ENCODE measurements at places on chromosomes 3 and 15.
A peak's percentile ranks its signal among the peaks of the same experiment; 100 is the strongest.

GRCh38 chr3:160084998-160085397 lies 96.4 kb downstream of the IL12A start:
- no peak for DNase-seq

DNA sequence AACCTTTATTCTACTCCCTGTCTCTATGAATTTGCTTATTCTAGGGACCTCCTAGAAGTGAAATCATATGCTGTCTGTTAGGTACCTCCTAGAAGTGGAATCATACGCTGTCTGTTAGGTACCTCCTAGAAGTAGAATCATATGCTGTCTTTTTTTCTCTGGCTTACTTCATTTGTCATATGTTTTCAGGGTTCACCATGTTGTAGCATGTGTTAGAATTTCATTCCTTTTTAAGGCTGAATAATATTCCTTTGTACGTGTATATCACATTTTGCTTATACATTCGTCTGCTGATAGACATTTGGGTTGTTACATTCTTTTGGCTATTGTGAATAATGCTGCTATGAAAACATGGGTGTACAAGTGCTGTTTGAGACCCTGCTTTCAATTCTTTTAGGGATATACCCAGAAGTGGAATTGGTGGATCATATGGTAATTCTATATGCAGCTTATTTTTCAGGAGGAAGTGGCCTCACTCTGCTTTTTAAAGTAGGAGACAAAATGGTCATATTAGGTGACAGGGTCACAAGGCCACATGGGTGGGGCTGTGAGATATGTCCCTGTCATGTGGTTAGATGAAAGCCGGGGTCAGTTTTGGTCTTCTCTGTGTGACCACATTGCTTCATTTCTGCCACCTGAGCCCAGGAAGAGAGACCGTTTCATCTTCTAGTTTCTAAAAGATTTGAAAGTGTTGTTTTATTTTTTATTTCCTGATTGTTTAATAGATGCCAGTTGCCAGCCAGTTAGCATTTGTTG lies 76.7 kb downstream of the FLNB start:
- no peak for DNase-seq

DNA sequence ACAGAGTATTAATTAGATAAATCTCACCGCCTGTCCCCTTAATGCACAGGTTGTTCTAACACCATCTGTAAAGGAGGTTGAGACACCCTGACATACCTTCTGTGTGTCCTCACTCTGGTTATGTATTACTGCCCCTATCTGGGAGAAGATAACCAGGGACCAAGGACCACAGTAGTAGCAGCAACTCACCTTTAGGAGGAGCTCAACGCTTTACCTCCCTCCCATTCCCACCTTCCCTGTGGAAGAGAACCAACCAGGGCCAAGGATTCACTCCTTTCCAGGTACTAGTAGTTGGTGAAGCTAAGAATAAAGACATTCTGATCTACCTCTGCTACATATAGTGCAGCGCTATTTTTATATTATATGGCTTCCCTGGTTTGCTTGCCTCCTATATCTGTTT lies 232.6 kb downstream of the MEX3B start:
- DNase-seq = no peak

GRCh38 chr15:77064539-77065308 lies 6.2 kb downstream of the TSPAN3 start:
- peak; percentile 88 for DNase-seq

- no peak for DNase-seq
These were observed 1016.0 kb upstream of the SEMA6D start for GRCh38 chr15:46701346-46701745.

- DNase-seq = peak; percentile 97
These were observed 160.2 kb upstream of the TBL1XR1 start for GRCh38 chr3:177357352-177358090.

- DNase-seq = no peak
These were observed 30.2 kb downstream of the ZXDC start for GRCh38 chr3:126445506-126445905.

DNA sequence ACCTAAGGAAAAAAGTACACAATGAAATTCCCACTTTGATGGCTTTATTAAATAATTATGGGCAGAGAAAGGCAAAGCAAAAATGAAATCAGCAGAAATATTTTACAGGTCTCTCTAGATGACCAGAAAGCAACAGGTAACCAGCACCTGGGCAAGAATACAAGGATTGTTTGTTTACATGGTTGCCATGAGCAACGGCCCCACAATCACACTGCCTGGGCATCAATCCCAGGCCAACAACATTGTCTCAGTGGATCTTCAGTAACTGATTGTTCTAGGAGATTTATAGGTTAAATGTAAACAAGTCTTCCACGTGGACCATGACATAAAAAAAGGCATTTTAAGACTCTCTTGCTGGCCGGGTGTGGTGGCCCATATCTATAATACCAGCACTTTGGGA lies 82.6 kb downstream of the PDZRN3 start:
- no peak for DNase-seq

- no peak for DNase-seq
These were observed 183.8 kb downstream of the NEK10 start for GRCh38 chr3:27185231-27185989.

GRCh38 chr3:170358042-170359010 lies 811 bp downstream of the SKIL start:
- DNase-seq = peak; percentile 18

- DNase-seq = no peak
These were observed 20.2 kb upstream of the ERICH6 start for GRCh38 chr3:150723946-150724345.

GRCh38 chr3:81406318-81406717 lies 355.1 kb downstream of the GBE1 start:
- DNase-seq = no peak

- DNase-seq = peak; percentile 69
These were observed 257.1 kb upstream of the TRIM42 start for GRCh38 chr3:140420621-140421357.

GRCh38 chr3:134918441-134918840 lies 123.4 kb downstream of the EPHB1 start:
- no peak for DNase-seq

GRCh38 chr3:126113733-126114442 lies 30.0 kb upstream of the SLC41A3 start:
- DNase-seq = no peak

- peak; percentile 31 for DNase-seq
These were observed 59.1 kb downstream of the SMAD6 start for GRCh38 chr15:66760968-66761725.

DNA sequence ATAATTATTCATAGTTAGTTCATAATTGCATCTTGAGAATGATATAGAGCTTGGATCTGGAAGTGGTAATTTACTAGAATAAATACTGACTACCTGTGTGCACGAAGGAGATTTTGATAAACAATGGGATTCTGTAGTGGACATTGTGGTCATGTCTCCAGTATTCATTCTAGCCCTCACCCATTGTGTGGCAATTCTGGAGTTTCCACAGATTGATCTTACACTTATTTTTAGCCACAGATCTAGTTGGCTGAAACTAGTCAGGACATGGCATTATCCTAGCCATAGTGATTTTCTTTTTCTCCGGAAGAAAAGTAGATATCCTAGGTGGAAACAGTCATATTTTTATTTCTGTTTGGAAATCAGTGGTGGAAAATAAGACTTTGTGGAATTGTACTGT lies 833.1 kb downstream of the NAALADL2 start:
- no peak for DNase-seq

DNA sequence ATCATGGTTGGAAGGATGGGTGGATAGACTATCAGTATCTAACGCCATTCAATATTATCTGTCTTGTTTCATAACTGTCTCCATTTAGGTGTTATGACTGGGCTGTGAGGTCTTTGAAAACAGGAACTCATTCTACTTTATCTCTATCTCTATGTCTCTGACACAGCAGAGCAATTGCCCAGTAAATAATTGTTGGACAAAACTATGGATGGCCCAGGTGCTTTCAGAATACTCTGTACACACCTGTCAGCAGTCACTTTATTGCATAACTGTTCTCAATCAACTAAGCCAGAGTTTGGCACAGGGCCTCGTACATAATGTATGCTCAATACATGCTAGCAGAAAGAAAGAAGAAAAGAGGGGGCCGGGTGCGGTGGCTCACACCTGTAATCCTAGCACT lies 210.3 kb downstream of the OPA1 start:
- DNase-seq = no peak

DNA sequence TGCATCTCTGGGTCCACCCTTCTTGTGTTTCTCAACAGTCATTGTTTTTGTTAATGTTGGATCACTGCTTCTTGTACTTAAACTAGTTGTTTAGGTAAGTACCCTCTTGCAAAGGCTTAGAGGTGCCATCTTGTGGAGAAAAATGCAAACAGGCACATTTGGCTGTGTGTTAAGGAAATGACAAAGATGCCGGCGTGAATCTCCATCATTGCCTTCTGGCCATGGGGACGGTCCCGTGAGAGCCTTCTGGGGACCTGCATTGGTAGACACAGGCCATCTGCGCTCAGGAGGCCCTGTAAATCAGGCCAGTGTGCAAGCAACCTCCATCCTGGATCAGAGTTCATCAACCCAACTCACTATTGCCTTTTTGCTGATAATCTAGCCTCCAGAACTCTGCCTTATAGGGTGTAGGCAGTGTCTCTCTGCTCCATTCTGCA lies 158.6 kb upstream of the NR2E3 start:
- DNase-seq = peak; percentile 81

DNA sequence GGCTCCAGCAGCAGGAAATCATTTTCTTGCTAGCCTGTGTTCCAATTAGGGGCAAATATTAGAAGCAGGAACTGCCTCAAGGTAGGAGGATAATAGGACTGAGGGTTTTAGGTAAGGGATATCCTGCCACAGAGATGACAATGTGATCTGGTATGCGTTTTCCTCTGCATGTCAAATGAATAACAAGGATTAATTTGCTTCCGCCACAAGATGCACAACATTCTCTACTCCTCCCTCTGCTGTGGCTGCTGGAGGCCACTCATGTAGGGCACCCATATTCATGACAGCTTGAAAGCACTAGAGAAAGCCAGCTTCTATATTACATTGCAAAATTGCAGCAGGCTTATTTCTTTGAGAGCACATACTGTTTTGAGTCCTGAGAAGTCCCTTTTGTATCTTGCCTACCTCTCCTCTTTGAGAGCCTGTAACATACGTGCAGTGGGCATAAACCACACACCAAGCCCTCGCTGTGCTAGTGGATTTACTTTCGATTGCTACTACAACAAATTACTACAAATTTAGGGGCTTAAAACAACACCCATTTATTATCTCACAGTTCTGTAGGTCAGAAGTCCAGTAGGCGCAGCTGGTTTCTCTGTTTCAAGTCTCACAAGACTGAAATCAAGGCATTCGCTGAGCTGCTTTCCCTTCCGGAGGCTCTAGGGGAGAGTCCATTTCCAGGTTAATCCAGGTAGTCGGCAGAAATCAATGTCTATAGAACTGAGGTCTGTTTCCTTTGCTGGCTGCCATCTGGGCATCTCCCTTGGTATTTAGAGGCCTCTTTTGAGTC lies 5.9 kb upstream of the CD47 start:
- no peak for DNase-seq

DNA sequence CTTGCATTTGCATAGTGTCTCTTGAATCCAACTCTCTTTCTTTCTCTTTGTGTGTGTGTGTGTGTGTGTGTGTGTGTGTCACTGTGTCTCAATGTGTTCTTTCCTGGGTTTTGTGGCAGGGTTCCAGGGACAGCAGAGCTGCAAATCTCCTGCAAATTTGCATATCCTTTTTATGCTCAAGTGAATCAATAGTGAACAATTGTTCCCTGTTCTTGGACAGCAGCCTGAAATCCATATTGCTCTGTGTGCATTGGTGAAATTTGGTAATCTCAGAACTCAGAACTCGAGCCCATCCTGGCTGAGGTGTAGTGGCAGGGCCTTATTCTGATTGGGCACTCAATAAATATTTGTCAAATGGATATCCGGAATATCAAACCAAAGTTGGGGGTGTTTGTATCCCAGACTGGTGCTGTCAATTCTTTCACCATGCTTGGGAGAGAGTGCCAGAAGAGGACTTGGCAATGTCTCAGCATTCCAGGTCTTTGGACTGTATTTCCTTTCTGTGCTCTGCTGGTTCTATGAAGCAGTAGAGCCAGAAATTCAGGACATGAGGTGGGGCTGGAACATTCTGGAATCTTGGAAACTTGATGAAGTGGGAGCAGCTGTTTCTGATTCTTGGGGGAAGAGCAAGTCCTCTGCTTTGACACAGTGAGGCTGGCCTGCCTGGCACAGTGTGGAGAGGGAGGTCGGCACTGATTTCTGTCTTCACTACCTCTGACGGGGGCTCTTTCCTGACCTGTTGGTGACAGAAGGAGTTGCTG lies 380.6 kb upstream of the C2CD4B start:
- DNase-seq = no peak

GRCh38 chr3:122094125-122094524 lies 39.0 kb downstream of the CD86 start:
- no peak for DNase-seq

GRCh38 chr3:101567528-101568317 lies 6.1 kb downstream of the TRMT10C start:
- no peak for DNase-seq

GRCh38 chr15:53031469-53031868 lies 241.3 kb upstream of the ONECUT1 start:
- no peak for DNase-seq

- no peak for DNase-seq
These were observed 17.9 kb downstream of the FANCD2OS start for GRCh38 chr3:10090179-10090578.
